NCI-H2227 treated with DMSO at 0.1 percent for 48 hours (cell line): ENCODE measurements at places on chromosomes 2 and 18.

DNA sequence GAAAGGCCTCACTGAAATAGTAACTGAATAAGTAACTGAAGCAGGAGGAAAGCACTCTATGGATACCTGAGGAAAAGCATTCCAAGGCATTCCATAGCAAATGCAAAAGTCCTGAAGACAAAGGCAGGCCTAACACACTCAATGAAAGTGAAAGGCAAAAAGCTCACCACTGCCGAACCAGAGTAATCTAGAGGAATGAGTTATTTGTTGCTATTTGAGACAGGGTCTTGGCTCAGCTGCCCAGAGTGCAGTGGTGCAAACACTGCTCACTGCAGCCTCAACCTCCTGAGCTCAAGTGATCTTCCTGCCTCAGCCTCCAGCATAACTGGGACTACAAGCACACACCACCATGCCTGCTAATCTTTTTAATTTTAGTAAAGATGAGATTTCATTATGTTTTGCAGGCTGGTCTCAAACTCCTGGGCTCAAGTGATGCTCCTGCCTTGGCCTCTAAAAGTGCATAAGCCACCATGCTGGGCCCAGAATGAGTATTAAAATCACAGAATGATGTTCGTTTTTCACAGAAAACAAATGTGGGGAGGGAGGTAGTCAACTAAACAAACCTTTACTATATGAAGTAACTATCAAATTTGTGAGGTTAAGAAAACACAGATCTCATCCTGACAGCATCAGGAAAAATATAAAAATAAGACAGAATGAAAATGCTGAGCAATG lies 17.9 kb downstream of the PIAS2 start:
- DNase-seq, result no peak

DNA sequence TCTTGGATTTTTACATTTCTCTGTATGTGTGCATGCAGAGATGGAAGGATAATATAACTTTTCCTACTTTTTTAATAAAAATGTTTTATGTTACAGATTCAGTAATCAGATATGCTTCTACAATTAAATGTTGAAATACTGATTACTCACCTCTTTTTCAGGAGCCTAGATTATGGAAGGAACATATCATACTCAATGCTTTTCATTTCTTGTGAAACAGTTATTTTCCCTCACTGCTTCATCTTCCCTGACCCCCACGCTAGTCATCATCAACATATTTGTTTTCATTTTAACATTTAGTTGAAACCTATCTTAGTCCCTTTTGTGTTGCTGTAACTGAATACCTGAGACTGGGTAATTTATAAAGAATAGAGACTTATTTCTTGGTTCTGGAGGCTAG lies 190.7 kb downstream of the WDR7 start:
- no peak for DNase-seq

DNA sequence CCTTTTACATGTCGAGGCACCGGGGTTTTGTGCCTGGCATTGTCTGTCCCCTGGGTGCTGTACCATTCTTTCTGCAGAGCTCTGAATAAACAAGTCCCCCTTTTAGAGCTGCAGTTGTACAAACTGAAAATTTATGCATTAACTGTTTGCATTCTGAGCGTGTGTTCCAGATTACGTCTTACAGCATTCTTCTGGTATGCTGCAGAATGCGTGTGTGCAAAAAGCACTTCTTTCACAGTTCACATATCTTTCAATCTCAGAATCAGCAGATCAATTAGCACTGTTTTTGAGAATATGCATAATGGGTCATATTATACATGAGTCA lies 27.5 kb downstream of the MEIS1 start:
- DNase-seq, result no peak

DNA sequence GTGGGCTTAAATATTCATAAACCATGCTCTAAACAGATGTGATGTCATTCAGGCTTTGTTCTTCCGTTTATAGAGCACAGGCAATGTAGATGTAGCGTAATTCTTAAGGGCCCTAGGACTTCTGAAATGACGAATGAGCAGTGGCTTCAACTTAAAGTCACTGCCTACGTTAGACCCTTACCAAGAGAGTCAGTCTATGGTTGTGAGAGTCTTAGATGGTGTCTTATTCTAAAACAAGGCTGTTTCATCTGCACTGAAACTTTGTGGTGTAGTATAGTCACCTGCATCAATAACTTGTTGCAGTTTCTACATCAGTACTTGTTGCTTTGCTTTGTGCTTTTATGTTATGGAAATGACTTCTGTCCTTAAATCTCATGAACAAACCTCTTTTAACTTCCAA lies 56.0 kb downstream of the PIK3C3 start:
- DNase-seq, result no peak

DNA sequence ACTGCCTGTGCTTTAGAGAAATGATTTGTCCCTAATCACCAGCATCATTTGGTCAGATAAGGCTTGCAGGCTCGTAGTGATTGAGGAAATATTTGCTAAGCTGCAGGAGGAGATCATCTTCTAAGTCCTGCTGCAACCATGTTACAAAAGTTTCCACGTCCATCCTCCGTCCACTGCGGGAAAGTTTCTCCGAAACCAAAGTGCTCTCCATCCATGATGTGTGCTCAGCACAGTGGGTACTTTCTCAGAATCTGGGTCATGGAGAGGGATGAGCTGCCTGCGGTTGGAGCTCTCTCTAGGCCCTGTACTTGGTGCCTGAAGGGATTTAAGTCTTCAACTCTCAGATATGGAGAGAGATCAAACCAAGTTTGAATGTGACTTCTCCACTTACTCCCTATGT lies 39.3 kb downstream of the IL1RL2 start:
- no peak for DNase-seq

- no peak for DNase-seq
Observed at GRCh38 chr2:206424134-206424533, 19.2 kb upstream of the ADAM23 start.

- no peak for DNase-seq
Observed at GRCh38 chr2:1538663-1539062, 125.4 kb downstream of the TPO start.

DNA sequence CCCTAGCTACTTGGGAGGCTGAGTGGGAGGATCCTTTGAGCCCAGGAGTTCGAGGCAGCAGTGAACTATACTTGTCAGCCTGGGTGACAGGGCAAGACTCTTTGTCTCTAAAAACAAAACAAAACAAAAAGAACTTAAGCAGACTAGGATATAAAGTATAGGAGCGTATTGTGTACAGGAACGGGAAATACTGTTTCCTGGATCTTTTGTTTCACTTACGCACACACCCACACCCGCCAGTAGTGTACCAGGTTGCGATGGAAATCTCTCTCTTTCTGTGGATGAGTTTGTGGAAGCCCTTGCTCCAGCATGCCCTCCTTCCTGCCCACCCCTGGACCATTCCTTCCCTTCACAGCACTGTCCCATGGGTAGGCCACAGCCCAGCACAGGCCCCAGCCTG lies 136.3 kb downstream of the RPIA start:
- DNase-seq, result no peak

- DNase-seq, result no peak
Observed at GRCh38 chr2:228401065-228401912, 219.8 kb upstream of the SPHKAP start.
